Fibroblast of villous mesenchyme (primary cell): ENCODE measurements at places on chromosomes 7 and 10.

- peak; percentile 28 for DNase-seq
These were observed at the start of gene ZNF365 for GRCh38 chr10:62373995-62374861. ZNF365 (plus strand) TSS chr10:62374369; CDS start chr10:62376194, 1,825 bp downstream.

GRCh38 chr7:158165711-158166110 lies 421.9 kb downstream of the PTPRN2 start:
- no peak for DNase-seq

GRCh38 chr7:7274782-7275181 lies 92.4 kb downstream of the C1GALT1 start:
- DNase-seq, result no peak

DNA sequence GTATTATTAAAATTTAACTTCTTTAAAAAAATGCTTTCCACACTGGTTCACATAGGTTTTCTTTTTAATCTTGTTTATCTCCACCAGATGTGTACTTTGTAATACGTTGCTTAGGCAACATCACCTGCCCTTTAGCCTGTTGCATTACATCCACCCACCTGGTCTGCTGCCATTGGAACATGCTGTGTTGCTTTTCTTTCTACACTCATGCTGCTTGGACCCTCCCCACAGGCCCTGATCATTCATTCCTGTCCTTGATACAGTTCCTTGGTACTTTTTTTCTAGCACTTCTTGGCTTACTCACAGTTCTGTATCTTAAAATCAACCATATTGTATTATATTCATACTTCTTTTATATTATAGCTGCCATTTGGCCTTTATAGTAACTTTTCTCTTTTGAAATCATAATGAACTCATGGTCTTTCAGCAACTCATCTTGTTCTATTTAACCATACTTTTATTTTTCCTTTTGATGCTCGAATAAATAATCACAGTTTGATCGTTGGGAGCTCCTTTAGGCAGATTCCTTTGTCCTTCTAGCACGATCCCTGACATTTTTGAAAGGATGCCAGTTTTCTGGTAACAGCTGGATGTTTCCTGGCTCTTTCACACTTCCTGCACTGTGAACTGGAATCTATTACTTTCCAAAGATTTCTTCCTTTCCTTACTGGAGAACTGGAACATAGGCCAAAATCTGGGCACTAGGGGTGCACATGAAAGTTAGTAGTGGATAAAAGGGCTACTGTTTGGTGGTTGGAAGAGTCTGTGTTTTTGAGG lies 125.1 kb downstream of the CDK14 start:
- peak; percentile 56 for DNase-seq

DNA sequence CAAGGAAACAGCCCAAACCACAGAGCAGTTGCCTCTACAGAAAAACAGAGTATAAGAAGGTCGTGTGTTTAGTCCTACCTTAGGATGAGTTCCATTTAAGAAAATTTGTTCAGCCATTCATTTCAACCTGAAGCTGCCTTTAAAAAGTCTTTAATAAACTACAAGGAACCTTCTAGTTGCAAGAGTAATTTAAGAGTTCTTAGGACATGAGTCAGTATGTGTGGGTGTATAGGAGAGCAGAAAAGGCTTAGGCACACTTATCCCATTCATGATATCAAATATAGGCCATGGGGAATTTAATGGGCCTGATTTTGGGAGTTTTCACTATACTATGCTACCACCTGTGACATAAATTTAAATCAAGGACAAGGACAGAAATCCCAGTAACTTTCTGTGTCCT lies 496.8 kb downstream of the TFEC start:
- DNase-seq, result peak; percentile 2

DNA sequence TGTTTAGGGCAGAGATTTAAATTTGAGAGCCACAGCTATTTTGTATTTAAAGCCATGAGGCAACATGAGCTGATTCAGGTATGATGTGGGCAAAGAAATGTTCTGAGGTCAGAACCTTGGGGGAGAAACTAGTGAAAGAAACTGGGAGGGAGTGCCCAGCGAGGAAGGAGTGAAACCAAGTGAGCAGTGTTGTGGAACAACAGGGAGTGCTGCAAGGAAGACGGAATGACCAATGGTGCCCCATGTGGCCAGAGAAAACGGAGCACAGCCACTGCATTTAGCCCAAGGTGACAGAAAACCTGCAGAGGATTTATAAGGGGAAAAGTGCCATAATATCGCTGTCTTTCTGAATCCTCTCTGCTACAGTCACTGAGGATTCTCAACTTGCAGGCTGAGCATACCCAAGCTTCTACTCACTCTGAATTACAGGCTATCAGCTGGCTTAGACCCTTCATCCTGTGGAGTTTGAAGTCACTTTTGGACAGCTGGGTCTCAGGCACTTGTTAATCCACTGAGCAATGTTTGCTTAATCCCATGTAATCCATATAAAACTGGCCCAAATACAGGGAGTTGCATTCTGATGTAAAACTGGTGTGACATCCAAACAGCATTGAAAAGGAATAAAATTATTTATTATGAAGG lies 777.3 kb downstream of the CCSER2 start:
- no peak for DNase-seq

DNA sequence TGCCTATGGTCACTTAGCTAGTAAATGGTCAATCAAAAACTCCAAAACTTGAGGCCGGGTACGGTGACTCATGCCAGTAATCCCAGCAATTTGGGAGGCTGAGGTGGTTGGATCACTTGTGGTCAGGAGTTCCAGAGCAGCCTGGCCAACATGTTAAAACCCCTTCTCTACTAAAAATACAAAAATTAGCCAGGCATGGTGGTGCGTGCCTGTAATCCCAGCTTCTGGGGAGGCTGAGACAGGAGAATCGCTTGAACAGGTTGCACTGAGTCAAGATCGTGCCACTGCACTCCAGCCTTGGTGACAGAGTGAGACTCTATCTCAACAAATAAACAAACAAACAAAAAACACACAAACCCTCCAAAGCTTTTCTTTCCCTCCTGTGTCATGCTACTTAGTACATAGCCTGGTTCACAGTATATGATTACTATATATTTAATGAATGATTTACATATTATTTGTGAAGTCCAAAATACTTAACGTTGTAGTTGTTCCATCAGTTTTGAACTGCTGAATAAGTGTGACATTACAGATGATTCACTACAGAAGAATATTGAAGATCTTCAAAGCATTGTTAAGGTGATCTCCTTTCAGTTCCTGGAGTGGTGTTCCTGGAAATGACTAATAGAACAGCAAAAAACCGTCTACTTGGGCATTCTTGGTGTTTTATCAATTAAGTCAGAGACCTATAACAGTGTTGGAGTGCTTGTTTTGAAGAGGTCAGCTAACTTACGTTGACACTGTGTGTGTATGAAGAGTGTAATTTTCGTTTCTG lies 72.9 kb downstream of the ADK start:
- peak; percentile 56 for DNase-seq

- no peak for DNase-seq
These were observed 239.1 kb upstream of the MYO3A start for GRCh38 chr10:25694971-25695370.

GRCh38 chr10:4301291-4302045 lies 516.5 kb upstream of the KLF6 start:
- DNase-seq, result no peak

DNA sequence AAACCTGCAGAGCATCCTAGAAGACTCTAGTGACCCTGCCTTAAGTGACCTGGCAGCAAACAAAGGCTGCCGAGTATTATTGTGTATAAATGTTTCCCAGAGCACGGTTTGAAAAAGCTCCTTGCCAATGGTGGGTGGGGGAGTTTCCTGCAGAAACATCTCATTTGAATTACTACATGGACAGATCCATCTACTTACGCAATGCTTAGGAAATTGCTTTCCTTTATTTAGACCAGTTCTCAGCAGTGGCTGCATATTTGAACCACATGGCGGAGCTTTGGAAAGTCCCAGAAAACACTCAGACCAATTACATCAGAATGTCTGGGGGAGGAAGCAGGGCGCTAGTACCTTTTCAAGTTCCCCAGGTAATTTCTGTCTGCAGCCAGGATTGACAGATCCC lies 560.9 kb downstream of the SDK1 start:
- DNase-seq, result peak; percentile 84

DNA sequence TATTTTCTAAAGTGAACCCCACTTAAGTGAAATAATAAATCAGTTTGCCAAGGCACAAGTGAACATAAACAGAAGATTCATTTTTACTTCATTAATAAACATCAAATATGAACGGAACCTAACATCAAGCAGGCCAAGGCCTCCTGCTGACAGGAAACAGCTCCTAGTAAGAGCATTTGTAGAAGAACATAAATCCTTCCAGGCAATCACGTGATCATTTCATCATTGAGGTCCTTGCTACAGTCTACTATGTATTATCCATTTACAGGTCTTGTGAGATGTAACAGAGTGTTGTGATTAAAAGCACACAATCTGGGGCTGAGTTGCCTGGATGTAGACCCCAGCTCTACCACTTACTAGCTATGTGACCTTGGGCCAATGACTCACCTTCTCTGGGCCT lies 70.6 kb downstream of the CALD1 start:
- DNase-seq, result no peak
